ENCODE measurements at places on chromosomes 1 and 21.
A peak's percentile ranks its signal among the peaks of the same experiment; 100 is the strongest.

DNA sequence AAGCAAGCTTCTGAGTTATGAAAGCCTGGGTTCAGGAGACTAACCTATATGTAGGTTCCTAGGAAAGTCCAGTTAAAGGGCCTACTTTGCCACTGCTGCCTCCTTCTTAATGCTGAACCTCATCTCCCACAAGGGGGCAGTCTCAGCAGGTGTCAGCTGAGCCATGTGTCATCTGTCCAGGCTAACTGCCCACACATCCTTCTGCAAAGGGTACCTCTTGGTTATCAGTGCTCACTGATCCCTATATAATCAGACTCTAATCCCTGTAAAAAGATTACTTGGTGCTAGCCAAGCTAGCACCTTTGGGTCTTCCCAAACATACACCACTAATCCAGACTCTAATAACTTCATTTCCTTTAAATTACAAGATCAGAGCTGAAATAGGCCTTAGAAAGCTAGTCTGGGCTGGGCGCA lies 9.0 kb downstream of the PRDX1 start:
- DNase-seq = peak; percentile 77
- H3K27me3 ChIP-seq = no peaks in the 10 kb centered on the region
- peaks cover 5% of the 10 kb centered on the region for H3K4me1 ChIP-seq
- H3K36me3 ChIP-seq = peaks cover 95% of the 10 kb centered on the region
- no peak overlapping the region for H3K4me3 ChIP-seq
- H3K27ac ChIP-seq = peak overlapping the region; percentile 2

- DNase-seq = no peak
- H3K27me3 ChIP-seq = peaks cover 4% of the 10 kb centered on the region
- no peaks in the 10 kb centered on the region for H3K4me1 ChIP-seq
These were observed 32.1 kb upstream of the ST6GALNAC5 start for GRCh38 chr1:76835203-76835602.

GRCh38 chr1:173175514-173176145 lies 31.5 kb downstream of the TNFSF4 start:
- no peaks in the 10 kb centered on the region for H3K27me3 ChIP-seq
- H3K4me1 ChIP-seq = no peaks in the 10 kb centered on the region
- DNase-seq = peak; percentile 77
- no peak overlapping the region for H3K4me3 ChIP-seq

DNA sequence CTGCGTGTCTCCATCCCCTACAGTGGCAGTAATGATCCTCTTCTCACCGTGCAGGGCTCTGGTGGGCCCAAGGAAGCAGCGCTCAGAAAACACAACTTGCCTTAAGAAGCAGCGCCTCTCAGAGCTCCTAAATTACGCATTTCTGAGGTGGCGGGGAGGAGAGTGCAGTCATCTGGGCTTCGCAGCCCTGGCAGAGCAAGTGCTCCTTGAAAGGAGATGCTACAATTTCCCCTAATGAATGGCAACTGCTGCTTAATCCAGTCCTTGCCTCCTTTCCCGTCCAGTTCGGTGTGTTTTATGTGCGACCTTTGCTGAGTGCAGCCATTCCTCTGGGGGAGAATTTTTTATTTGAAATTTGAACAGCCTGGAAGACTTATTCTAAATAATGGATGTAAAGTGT lies 287.3 kb downstream of the PTPRU start:
- no peak for DNase-seq
- H3K36me3 ChIP-seq = no peaks in the 10 kb centered on the region
- H3K4me3 ChIP-seq = no peak overlapping the region
- H3K27ac ChIP-seq = no peak overlapping the region

DNA sequence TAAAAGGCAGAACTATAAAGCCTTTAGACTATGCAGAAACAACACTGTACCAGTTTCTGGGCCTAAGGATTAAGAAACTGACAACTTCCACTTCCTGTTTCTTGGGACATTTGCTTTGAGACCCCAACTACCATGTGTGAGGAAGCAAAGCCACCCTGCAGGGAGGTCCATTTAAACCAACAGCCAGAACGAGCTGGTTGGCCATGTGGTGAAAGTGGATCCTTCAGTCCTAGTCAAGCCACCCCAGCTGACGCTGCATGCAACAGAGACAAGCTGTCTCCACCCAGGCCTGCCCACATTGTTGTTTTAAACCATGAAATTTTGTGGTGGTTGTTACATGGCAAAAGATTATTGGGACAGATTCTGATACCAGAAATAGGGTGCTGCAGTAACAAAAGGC lies 31.8 kb upstream of the SLFNL1 start:
- DNase-seq = no peak
- H3K36me3 ChIP-seq = peaks cover 7% of the 10 kb centered on the region
- H3K4me1 ChIP-seq = no peaks in the 10 kb centered on the region
- H3K27me3 ChIP-seq = no peaks in the 10 kb centered on the region
- no peak overlapping the region for H3K4me3 ChIP-seq

GRCh38 chr1:202568826-202569225 lies 141.4 kb downstream of the SYT2 start:
- no peak for DNase-seq
- H3K36me3 ChIP-seq = peaks cover 8% of the 10 kb centered on the region
- H3K27ac ChIP-seq = peak overlapping the region; percentile 55

- H3K27ac ChIP-seq = no peak overlapping the region
- DNase-seq = no peak
- peaks cover 10% of the 10 kb centered on the region for H3K4me1 ChIP-seq
- peaks cover 8% of the 10 kb centered on the region for H3K36me3 ChIP-seq
- peak overlapping the region; percentile 94 for H3K4me3 ChIP-seq
These were observed 1.6 kb downstream of the CNIH4 start for GRCh38 chr1:224358237-224358636.

DNA sequence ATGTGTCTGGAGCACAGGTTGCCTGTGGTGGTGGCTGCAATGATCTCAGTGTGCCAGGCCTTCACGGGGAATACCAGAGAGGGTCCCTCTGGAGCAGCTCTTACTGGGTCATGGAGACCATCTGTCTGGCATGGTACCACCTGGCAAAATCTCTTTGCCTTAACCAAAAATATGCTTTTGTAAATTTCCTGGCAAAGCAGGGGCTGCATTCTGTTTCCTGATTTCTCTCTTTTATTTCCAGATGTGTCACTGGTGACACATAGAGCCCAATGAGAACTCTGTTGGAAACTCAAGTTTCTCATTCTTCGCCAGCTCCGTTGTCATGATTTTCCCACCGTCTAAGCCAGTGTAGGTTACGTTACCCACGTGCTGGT lies 136.5 kb downstream of the FGGY start:
- DNase-seq = no peak
- no peaks in the 10 kb centered on the region for H3K27me3 ChIP-seq
- peak overlapping the region; percentile 81 for H3K27ac ChIP-seq

DNA sequence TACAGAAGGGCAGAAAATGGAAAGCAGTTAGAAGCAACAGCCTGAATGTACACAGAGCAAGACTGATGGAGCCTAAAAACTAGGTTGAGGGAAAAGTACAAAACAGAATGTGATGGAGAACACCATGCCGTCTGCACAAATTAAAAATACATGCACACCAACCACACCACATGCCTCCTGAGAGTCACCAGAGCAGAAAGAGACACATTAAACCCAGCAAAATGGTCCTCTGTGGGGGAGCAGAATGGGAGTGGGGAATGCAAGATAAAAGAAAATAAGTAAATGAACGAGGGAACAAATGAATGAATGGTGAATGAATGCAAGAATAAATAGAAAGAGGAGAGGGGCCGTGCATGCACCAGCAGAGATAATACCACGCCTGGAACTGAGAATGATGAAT lies 24.1 kb downstream of the PADI2 start:
- H3K4me1 ChIP-seq = peaks cover 36% of the 10 kb centered on the region
- DNase-seq = no peak
- H3K27ac ChIP-seq = no peak overlapping the region
- H3K36me3 ChIP-seq = peaks cover 81% of the 10 kb centered on the region

GRCh38 chr1:47002211-47002610 lies 21.3 kb upstream of the CYP4X1 start:
- no peak for DNase-seq
- no peak overlapping the region for H3K4me3 ChIP-seq
- no peak overlapping the region for H3K27ac ChIP-seq
- no peaks in the 10 kb centered on the region for H3K27me3 ChIP-seq

All from mesenchymal stem cell (in vitro differentiated cells and primary cell).